Renal cortical epithelial cell (primary cell): ENCODE measurements at places on chromosomes 11 and 22. TPM values are rescaled to one million over a fixed set of nuclear protein-coding genes. Genes with fewer than 3 reads are reported as not detected.

Gene SUSD2
- total RNA-seq, result 0.10 TPM in 1 of 2 replicates, not detected in the other

DNA sequence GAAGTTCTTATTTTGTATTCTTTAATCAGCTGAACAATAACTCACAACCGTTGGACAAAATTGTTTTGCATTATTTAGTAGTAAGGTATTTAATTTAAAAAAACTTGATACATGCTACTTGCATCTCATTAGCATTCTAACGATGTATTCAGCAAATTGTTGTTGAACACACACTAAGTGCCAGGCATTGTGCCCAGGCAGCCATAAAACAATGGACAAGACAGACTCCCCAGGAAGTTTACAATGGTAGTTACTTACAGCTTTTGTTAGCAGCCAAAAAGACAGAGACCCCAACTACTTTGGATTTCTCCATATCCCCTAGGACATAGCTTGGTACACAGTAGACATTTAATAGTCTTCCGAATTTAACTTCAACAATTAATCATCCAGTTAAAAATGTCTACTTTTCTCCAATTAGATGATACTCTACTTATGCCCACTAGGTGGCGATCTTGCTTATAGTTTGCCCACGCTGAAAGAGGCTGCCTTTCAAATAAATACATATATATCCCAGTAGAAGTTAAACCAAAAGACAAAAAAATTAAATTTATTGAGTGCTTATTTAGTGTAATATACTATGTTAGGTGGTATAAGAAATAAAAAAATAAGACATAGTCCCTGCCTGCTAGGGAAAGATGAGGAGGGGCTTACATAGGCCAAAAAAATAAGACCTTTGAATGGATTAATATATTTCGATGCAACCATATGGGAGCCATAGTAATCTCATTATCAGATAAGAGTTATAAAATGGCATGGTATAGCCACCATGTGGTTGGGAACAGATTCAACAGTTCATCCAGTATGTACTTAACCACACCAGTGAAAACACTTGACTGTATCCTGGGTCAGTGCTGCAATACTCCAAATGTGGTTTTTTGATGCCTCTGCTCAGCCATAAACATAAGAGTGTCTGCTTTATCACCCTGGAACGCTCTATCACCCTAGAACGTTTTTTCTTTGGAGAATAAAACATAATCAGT, 2.0 kb upstream of the FJX1 start:
- DNase-seq, result no peak

Gene ASCL2
- total RNA-seq, result not detected in 2 replicates

DNA sequence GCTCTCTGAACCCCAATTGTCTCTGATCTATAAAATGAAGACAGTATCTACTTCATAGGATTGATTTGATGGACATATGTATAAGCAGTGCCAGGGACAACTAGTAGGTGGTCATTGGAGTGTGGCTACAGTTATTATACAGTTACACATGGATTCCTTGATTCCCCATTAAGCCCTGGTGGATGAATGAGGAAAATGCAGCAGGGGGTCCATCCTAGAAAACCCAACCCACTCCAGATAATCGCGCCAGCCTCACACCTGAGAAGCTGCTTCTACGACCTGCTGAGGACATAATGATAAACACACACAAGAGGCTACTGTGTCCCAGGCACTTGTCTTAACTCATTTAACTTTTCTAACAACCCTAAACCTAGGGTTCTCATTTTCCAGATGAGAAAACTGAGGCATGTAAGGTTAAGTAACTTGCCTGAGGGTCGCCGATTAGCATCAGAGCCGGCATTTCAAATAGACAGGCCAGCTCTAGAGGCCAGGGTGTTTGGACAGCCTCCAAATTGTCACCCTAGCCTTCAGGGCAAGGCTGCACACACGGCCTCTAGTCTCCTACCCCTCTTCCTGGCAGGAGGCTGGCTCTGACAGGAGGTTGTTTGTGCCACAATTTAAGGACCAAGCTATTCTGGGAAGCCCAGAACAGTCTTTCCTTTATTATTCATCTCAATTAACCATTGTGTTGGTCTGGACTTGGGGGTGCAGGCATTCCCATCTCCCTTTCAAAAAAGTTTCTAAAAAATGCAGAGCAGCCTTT, 3.8 kb upstream of the C11orf91 start:
- no peak for DNase-seq

DNA sequence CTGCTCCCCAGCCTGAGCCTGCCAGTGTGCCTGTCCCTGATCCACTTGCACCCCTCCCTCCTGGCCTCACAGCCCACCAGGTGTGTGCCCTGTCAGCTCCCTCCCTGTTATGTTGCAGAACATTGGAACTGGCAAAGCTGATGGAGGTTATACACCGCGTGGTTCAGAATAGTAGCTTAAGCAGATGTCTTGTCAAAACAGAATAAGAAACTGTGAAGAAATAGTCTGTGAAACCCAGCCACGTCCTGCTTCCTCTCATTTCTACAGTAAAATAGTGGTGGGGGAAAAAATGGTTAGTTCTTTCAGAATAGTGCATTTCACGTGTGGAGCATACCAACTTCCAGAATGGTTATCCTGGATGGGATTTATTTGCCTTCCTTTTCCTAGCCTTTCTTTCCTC, 161.2 kb upstream of the NAV2 start:
- no peak for DNase-seq

DNA sequence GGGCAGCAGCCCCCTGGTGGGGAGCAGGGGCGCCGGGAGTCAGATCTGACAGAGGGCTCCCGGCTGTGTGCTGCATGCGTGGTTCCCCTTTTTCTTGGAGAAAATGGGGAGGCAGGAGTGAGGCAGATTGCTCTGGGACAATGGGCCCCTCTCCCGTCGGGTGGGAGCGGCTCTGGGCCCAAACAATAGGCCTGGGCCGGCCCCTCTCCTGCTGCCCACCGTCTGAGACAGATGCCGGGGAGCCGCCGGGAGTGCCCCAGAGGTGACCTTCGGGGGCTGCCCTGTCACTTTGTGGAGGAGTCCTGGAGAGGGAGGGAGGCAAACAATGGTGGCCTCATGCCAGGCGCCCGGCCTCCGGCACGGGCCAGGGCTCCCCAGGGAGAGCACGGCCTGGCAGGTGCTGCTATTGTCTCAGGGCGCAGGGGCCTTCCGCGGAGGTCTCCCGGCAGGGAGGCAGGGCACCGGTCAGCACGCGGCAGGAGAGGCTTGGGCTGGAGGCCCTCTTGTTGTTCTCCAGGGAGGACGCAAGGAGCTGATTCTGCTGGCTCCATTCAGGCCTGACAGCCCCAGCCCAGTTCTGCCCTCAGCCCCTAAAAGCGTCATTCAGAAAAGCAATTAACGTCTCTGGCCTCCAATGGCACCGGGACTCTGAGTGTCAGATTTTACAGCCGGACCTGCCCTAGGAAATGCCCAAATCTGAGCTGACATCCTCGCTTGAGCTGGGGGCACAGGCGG, 44.8 kb downstream of the SMIM38 start:
- DNase-seq, result no peak

- no peak for DNase-seq
Measured at GRCh38 chr11:93519179-93519578, 24.0 kb downstream of the SMCO4 start.

DNA sequence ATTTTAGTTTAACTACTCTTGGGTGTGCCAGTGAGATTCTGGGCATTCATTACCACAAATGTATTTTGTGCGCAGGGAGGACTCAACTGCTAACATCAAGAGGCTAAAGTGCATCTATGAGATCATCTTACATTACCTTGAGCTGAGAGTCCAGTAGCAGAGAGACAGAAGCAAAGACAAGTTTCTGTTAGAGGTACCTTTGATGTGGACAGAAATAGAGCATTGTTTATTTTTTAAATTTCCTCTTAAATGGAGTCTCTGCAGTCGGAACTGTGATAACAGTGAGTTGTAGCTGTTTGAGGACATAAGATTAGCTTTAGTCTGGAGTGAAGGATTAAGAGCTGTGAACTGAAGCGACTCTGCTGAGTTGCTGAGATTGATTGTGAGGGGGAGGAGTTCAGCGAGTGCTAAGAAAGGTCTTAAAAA, 297.0 kb downstream of the CADM1 start:
- DNase-seq, result no peak

Gene HDHD5
- 25.1 and 38.6 TPM in 2 replicates for total RNA-seq

Gene ANGPTL5
- total RNA-seq, result not detected in 2 replicates

Gene HSPB2
- 0.10 and 0.69 TPM in 2 replicates for total RNA-seq
